Tracheal epithelial cell (primary cell): ENCODE measurements at places on chromosomes 5 and 9. TPM values are rescaled to one million over a fixed set of nuclear protein-coding genes. Genes with fewer than 3 reads are reported as not detected.

The ADAMTS2 gene
- total RNA-seq, result 0.96 TPM in 1 of 2 replicates, not detected in the other

The SH3TC2 gene
- total RNA-seq, result 2.3 and 7.2 TPM in 2 replicates

The FBP1 gene
- not detected in 2 replicates for total RNA-seq

The MCC gene
- 62.4 and 71.2 TPM in 2 replicates for total RNA-seq

The CARD9 gene
- total RNA-seq, result under 0.01 and 1.9 TPM in 2 replicates

The FBN2 gene
- total RNA-seq, result 21.2 and 38.6 TPM in 2 replicates

The PCDHA3 gene
- under 0.01 TPM in 2 replicates for total RNA-seq

The DDX4 gene
- total RNA-seq, result not detected in 2 replicates

The CDKN2B gene
- 36.9 and 62.4 TPM in 2 replicates for total RNA-seq

The PDE6A gene
- under 0.01 TPM in 1 of 2 replicates, not detected in the other for total RNA-seq

The IFNA21 gene
- not detected in 2 replicates for total RNA-seq

The SPINK6 gene
- total RNA-seq, result not detected in 2 replicates

The CXXC5 gene
- 16.4 and 47.0 TPM in 2 replicates for total RNA-seq

The SKP1 gene
- total RNA-seq, result 145 and 193 TPM in 2 replicates
